ENCODE measurements at places on chromosomes 16 and 17.

- DNase-seq: no peak
Measured at GRCh38 chr17:42062681-42063080, 12.3 kb upstream of the C17orf113 start.

GRCh38 chr16:25270577-25270976 lies 12.9 kb upstream of the ZKSCAN2 start:
- no peak for DNase-seq

GRCh38 chr17:50731575-50732460 lies 12.4 kb downstream of the LUC7L3 start:
- DNase-seq: no peak

DNA sequence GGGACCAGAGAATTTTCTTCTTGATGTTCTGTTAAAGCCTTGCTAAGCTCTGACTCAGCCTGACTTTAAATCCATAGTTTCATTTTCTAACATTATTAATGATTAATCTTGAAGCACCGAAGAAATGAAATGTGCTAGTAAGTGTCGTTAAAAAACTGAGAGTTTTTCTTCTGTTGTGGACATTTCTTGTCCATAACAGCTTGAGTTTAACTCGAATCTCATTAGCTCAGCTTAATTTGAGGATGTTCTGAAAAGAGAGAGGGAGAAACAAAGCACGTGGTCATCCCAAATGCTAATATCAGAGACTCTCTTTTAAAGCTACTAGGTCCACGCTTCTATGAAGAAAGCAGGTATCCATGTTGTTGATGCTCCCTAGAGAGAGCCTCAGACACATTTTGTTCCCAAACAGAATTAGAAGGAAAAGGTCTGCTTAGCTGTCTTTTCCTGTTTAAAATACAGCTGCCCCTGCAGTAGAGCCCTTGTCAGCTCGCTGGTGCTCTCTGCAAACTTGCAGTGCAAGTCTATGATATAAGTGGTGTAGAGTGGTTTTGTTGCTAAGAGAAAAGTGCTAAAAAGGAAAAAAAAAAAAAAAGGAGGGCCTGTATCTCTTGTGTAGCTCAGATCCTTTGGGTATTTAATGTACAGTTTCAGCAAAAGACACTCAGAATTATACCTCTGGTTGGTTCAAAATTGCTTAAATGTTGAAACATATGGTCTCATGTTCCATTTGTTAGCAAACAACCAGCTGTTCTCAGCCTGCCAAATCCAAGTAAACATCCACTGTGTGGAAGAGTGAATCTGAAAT lies 191.1 kb upstream of the TBX2 start:
- no peak for DNase-seq

DNA sequence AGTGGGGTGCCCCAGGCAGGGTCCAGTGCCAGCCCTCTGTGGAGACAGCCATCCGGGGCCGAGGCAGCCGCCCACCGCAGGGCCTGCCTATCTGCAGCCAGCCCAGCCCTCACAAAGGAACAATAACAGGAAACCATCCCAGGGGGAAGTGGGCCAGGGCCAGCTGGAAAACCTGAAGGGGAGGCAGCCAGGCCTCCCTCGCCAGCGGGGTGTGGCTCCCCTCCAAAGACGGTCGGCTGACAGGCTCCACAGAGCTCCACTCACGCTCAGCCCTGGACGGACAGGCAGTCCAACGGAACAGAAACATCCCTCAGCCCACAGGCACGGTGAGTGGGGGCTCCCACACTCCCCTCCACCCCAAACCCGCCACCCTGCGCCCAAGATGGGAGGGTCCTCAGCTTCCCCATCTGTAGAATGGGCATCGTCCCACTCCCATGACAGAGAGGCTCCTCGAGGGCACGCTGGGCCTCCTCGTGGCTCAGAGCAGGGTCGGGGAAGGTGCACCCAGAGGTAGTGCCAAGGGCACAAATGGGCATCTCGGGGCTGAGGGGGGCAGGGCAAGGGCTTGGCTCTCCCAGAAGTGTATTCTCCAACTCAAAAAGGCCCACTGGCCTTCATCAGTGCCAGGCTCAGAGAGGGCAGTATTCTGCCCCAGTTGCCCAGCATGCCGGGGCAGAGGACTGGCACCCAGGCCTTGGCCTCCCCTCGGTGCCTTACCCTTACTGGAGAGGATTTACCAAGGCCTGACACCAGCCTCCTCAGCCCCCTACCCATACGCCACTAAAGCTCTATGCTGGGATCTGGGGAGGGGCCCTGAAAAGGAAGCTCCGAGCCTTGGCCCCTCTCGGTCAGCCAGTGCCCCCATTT lies at the start of gene CDH5:
CDH5 (plus strand) TSS at position 259 of the 867 bp plus-strand sequence. CDS start 12,647 bp downstream, outside the sequence.
- no peak for DNase-seq

GRCh38 chr17:55229276-55229675 lies 35.5 kb upstream of the HLF start:
- no peak for DNase-seq

All from PC-3 (cell line).